NCI-H2029 (cell line): ENCODE measurements at places on chromosomes 1 and 21.

DNA sequence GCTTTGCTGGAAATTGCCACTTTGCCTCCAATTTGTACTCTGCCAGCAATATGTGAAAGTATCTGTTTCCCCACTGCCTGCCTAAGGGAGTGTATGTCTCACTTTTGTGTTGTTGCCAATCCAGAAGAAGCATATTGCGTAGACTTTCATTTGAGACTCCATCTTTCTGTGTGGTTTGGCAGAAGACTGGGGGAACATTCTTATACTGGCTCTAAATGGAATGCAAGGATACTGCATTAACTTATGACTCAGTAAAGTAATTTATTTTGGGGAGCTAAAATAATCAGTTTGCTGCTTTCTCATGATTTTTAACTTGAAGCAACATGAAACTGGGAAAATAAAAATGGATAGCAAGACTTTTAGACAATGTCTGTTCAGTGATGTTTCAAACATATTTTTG, 107.7 kb upstream of the TMPRSS2 start:
- DNase-seq = no peak

- no peak for DNase-seq
These were observed 48.5 kb downstream of the SCCPDH start for GRCh38 chr1:246772686-246773085.

GRCh38 chr21:36934864-36935420, 31.5 kb downstream of the HLCS start:
- no peak for DNase-seq

DNA sequence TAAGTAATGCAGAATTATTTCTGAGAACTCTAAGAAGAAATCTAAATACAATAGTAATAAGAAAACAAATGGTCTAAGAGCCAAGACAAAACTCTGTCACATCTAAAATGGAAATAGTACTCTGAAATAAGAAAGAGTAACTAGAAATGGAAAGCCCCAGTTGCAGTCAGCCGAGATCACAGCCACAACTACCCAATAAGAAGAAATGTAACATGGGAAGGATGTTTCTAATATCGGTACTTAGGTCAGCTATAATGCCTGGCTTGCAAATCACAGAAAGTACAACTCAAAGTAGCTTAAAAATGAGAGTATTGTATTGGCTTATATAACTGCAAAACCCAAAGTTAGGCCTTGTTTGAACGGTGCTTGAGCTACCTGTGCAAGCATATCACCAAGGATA, 58.6 kb upstream of the USP25 start:
- DNase-seq = no peak

DNA sequence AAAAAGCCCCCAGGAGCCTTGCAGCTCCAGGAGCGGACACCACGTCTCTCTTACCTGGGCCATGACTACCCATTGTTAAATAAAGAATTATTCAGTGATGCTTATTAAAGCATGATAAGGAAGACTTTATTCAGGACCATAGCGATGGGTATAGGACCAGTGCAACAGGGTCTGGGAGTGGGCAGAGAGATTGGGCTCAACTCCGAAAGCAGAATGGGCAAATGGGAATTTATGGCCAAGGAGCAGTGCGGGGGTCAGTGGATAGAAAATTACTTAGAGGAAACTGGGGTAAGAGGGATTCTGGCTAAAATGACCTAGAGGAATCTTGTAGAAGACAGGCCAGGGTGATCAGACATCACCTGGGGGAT, 580 bp upstream of the ATP5PO start:
- no peak for DNase-seq

DNA sequence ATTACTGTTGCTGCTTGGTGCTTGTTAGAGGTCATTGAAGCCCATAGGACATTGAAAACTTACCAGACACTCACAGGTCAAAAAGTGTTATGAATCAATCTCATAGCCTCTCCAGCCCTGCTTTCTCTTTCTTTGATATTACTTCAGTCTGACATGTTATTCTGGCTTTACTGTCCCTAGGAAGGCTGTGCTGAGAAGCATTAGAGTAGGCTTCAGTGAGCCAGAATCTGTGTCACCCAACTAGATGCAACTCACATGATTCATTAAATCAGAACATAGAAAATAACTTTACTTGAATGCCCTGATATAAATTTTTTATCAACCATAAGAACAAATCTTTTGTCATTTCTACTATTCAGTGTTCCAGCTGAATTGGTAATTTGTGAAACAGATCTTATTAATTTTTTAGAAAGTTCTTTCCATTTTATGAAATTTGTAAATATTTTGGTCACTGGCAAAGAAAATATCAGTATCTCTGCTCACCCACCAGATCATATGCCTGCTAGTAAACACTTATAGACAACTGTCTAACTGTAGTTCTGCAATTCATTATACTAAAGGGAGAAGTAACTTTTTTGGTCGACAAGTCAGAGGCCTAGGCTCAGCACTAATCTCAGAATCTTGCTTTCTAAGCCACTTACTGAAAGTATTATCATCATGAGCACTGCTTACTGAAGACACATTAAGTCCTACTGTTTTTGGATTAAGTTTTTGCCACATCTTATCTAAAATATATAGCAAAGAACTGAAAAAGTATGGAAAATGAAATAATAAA, 48.2 kb downstream of the RPAP2 start:
- no peak for DNase-seq

DNA sequence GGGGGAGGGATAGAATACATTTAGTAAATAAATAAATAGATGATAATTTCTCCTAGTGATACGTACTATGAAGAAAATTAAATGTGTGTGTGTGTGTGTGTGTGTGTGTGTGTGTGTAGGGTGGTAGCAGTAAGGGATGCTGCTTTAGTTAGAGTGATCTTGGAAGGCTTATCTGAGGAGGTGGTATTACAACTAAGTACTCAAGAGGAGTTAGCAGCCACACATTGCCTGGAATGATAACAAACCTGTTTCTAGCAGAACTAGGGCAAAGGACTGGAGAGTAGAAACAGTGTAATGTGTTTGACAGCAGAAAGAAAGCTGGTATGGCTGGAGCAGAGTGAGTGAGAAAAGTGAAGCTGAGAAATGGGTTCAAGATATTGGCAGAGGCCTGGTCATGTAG, 58.3 kb upstream of the FASLG start:
- DNase-seq = no peak

DNA sequence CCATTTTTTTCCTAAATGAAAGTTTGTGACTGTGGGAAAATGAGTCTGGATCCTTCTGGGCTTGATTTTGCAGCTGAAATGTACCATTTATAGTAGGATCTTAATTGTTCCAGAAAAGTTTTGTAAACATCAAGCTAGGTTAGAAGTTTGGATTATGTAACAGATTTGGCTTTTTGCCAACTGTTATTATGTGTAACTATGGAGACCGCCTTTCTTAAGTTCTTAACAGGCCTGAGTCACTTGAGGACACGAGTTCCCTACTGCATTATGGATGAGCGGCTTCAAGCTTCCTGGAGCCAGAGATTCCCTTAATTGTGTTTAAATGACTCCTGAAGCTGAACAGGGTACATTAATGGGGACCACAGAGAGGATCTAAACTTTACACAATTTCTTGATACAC, 22.2 kb downstream of the SLC25A33 start:
- DNase-seq = peak; percentile 71

DNA sequence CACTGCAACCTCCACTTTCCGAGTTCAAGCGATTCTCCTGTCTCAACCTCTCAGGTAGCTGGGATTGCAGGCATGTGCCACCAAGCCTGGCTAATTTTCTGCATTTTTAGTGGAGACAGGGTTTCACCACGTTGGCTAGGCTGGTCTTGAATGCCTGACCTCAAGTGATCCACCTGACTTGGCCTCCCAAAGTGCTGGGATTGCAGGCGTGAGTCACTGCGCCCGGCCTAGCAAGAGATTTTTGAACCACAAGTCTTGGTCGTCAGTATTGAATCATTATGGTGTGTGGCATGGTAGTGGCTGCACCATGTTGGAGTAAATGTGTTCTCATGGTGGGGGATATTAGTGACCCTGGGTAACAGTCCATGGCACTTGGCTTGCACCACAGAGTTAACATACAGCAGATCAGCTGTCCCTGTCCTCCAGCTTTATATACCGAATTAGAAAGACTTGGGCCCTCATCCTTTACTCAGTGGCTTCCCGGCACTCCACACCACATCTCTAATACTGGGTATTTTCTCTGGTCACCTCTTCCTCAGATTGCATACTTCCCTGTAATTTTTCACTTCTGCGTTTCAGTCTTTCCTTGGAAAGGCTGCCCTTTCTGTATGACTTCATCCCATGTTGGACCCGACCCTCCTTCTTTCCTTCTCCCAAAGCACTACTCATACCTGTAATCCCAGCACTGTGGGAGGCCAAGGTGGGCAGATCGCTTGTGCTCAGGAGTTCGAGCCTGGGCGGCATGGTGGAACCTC, 25.1 kb downstream of the AK4 start:
- no peak for DNase-seq

DNA sequence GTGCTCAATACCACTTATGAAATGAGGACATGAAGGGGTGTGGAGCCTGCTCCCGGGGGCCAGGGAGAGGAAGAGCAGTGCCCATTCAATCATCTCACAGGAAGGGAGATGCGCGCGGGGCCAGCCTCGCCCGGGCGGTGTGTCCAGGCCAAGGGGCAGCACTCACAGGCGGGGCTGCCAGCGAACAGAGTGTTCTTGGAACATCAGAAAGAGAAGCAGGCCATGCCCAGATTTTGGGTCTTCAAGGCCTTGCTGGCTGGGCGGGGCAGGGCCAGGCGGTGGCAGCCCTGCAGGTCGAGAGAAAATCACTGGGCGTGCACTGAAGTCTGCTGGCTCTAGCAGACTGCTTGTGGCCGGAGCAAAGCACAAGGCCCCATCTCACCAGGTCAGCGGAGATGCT, 168.6 kb downstream of the PRDM16 start:
- no peak for DNase-seq

DNA sequence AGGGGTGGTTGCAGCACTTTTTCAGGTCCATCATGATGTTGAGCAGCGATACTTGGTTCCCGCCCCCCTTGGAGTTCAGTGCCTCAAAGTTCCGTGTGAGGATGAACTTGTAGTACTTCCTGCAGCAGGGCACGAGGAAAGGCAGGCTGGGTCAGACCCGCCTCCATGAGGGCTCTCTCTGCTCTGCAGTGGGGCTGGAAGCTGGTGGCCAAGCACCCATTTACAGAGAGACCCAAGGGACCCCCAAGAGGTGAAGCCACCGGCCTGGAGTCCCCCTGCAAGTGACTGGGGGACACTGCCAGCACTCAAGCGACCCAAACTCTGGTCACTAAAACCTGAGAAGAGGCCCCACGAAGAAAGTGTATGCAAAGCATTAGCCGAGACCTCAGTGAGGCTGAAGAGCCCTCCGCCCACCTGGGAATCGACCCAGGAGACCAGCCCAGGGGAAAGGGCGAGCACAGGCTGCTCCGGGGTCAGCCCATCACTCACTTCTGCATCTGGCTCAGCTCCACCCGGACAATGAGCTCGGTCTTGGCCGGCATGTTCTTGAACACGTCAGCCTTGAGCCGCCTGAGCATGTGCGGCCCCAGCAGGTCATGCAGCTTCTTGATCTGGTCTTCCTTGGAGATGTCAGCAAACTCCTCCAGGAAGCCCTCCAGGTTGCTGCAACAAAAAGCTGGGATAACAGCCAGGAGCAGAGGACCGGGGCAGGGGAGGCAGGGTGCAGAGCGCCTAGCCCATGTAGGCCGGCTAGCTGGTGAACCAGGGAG, 45.2 kb downstream of the CHD5 start:
- DNase-seq = no peak

DNA sequence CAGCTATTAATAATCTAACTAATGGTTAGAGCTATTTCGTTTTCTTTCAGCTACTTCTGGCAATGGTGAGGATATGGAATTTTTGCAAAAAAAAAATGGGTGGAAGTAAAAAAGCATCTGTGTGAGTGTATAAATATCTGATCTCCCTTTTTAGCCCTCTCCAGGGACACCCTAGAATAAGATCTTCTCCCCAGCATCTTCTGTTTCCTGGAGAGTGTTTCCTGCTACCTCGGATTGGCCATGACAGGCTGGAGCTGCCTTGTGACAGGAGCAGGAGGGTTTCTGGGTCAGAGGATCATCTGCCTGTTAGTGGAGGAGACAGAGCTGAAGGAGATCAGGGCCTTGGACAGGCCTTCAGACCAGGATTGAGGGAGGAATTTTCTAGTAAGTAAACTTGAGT, 23.8 kb downstream of the HSD3B2 start:
- DNase-seq = no peak

DNA sequence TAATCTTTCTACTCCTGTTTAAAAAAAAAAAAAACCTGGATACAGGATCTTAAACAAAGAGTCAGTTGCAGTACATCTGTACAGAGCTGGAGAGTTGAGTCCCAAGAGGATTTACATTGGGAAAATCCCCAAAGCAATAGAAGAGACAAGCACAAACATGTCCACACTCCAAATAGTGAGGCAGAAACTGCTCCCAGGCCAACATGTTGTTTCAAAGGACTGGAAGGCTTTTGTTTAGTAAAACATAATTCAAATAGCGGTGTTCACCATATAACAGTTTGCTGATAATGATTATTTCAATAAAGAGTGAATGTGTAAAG, 425.4 kb downstream of the ADGRL2 start:
- no peak for DNase-seq

GRCh38 chr1:93446837-93447451, 974 bp upstream of the FNBP1L start:
- DNase-seq = peak; percentile 90

- DNase-seq = no peak
These were observed 864.4 kb downstream of the USP25 start for GRCh38 chr21:16594191-16594590.
